ENCODE measurements at places on chromosomes 7 and 10.

- DNase-seq = no peak
Measured at GRCh38 chr10:48838834-48839233, 100.8 kb downstream of the LRRC18 start.

DNA sequence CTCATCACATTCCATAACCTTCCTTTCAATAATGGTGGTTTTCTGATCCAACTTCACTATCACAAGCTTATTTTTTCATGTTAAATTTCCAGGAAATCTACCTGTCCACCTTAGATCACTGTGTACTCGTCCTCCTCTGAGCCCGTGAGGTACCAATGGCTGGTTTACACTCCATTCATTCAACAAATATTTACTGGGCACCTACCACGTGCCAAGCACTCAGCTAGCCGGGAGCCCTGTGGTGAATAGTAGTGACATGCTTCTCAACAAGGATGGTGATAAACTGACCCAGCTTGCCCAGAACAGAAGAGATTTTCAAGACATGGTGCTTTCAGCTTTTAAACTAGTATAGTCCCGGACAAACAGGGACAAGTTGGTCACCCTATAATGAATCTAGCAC is 98.2 kb downstream of the FAM204A start:
- no peak for DNase-seq

- DNase-seq = no peak
Measured at GRCh38 chr7:130823060-130823459, 89.1 kb upstream of the KLF14 start.

DNA sequence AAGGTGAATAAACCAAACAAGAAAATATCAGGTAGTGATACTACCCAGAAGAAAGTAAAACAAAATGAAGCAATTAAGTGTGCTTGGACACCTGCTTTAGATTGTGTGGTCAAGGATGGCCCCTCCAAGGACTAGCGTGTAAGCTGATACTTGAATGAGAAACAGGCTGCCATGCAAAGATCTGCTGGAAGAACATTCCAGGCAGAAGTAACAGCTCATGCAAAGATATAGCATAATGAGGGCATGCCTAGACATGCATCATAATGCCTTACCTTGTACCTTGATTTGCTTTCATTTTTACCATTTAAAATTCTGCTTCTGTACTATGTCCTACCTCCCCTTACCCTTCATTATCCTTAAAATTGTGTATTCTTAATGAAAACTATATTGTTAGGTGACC is 74.8 kb upstream of the HDAC9 start:
- no peak for DNase-seq

DNA sequence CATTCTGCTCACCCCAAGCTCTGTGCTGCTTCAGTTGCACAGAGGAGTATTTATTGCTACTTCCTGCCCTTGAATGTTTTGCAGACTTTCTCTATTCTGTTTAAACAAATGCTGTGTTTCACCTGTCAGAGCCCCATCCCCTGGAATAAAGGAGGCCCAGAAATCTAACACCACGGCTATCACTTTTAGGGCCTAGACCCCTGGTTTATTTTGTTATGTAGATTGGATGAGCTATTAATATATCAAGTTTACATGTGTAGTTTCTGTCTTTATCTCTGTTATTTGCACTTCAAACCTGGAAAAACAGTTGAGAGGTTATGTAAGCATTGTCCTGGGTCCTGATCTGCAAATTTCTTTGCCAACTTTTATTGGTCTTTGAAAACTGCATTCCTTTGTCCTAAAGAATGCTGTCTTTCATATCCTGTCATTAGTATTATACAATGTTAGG is 630.1 kb downstream of the PARD3 start:
- no peak for DNase-seq

DNA sequence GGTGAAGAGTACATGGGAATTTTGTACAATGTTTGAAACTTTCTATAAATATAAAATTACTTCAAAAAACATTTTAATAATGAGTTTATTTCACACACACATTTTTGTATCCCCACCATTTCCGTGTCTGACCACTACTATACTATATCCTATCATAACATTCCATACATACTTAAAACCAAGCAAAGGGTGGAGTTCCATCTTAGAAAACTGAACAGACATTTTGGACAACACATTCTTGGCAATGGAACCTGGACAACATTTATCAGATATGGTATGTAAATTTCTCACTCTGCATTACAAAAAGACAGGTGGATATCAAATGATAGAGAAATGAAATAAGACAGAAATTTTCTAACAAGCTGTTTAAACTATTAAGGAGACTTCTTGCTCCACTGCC is 168.9 kb downstream of the TWIST1 start:
- DNase-seq = no peak

- peak; percentile 69 for DNase-seq
Measured at GRCh38 chr10:12252882-12253546, 57.0 kb downstream of the CDC123 start.

GRCh38 chr10:6602700-6603084 is 22.6 kb upstream of the PRKCQ start:
- DNase-seq = no peak

- no peak for DNase-seq
Measured at GRCh38 chr10:33506838-33507661, 172.6 kb upstream of the NRP1 start.

GRCh38 chr7:114759347-114760062 is 162.4 kb upstream of the MDFIC start:
- no peak for DNase-seq
